Astrocyte of the spinal cord (primary cell): ENCODE measurements at places on chromosomes 1 and 21.

DNA sequence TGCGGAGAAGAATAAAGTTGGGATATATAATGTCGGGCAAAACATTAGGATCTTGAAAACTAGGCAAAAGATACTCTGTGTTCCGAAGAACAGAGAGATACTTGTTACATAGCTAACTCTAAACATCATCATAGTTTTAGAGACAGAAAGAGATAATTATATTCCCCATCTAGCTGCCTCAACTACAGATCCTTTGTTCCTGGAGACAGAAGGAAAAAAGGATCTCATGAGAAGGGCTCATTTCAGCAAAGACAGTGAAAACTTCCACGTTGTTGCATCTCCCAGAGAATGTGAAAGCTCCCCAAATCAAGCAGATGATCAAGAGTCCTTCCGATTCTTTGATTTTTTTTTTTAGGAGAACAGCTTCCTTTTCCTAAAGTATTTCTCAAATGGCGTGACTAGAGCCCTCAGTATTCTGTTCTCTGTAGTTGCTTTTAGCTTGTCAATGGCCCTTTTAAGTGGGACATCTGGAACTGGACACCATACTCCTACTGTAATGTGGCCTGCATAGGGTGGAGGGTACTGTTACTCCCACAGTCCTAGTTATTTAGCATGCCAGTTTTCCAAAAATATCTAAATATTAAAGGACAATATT lies 1048.2 kb downstream of the TTLL7 start:
- no peak for DNase-seq

DNA sequence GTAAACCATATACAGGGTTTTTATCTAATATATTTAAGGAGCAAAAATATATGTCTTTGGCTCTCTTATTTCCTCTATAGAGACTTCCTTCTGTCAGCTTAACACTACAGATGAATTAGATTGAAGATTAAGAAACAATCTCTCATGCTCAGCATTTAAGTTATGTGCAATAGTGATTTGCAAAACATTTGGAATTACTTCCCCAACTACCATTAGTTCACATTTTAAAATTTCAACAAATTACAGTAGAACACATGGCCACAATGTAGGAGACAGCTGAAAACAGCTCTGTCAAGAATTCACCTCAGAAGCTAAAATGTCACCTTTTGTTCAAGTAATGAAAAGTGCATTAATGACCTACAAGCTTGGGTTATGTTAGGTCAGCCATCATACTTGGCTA lies 177.9 kb downstream of the EIF4G3 start:
- DNase-seq: no peak

- DNase-seq: peak; percentile 94
These were observed at the start of gene AZIN2 for GRCh38 chr1:33080885-33081553. AZIN2 (plus strand) TSS chr1:33081153; CDS start chr1:33082250, 1,097 bp downstream.

- DNase-seq: no peak
These were observed 2.0 kb downstream of the FCRL6 start for GRCh38 chr1:159803956-159804689.

DNA sequence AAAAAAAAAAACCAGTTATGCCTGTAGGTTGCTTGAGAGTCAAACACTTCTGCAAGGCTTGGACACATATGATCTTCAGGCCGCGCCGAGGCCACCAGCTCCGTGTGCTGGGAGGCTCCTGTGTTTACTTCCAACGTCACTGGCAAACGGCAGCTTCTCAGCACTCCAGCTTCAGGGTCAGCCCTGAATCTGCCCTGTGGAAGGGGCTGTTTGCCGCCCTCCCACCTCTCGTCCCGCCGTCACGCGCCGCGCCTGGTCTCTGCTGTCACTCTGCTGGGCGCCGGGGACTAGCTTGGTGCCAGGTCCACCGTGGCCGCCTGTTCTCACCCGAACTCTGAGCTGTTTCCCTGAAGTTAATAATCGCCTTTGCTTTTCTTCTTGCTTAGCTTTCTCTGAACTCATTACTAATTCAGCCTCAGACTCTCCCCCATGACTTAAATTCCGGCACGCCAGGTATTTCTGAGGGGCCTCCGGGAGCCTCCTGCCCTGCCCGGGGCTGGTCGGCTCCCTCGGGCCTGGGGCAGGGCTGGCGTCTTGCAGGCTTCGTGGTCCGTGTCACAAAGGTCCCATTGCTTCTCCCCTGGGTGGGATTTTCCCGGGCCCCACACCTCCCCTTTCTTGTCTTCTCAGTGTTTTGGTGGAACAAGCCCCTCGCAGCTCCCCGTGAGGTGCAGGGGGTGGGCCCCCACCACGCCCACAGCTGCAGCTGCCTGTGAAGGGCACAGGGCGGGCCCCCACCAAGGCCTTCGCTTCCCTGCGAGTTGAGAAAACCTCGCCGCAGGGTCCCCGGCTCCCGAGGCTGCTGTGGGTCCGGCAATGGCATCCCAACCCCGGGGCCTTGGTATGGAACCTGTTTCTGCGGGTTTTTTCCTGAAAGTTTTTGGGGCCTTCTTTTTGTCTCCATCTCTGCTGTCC lies 14.6 kb upstream of the C1orf159 start:
- DNase-seq: no peak

GRCh38 chr1:217494767-217495166 lies 136.1 kb downstream of the GPATCH2 start:
- no peak for DNase-seq

DNA sequence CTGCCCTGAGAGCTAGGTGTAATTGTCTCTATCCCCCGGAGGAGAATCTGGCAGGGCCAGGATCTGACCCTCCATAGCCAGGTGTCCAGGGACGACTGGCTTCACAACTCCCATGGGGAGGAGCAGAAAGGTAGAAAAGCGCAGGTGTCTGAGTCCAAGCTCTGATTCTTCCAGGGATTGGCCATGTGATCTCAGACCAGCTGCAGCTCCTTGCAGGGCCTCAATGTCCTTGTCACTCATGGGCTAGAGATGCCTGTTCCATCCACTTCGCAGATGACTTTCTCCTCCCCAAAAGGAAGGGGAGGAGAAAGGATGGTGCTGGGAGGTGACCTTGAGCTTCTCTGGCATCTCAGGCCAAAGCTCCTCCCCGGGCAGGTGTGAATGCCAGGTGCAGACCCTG lies 22.7 kb downstream of the HSPG2 start:
- no peak for DNase-seq

DNA sequence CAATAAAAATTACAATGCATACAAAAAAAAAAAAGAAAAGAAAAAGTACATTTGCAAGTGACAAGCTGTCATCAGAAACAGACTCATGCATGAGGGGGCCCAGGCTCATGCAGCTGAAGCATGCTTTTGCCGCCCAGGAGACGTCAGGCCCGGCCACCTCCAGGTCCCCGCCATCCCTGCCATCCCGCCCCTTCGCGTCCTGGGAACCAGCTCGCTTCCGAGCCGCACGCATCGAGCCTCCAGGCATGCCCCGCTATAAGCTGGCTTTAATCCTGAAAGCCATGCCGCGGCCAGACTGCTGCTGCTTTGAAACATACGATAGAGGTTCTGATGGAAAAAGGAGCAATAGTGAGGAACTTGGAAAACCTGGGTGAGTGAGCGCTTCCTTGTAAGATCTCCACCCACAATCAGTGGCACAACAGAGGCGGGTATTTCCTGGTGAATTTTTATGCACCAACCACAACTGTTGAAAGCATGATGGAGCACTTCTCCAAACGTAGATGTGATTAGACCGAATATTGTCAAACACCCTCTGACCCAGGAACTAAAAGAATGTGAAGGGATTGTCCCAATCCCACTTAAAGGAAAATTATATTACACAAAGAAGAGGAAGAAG lies 113.7 kb downstream of the FAF1 start:
- no peak for DNase-seq

DNA sequence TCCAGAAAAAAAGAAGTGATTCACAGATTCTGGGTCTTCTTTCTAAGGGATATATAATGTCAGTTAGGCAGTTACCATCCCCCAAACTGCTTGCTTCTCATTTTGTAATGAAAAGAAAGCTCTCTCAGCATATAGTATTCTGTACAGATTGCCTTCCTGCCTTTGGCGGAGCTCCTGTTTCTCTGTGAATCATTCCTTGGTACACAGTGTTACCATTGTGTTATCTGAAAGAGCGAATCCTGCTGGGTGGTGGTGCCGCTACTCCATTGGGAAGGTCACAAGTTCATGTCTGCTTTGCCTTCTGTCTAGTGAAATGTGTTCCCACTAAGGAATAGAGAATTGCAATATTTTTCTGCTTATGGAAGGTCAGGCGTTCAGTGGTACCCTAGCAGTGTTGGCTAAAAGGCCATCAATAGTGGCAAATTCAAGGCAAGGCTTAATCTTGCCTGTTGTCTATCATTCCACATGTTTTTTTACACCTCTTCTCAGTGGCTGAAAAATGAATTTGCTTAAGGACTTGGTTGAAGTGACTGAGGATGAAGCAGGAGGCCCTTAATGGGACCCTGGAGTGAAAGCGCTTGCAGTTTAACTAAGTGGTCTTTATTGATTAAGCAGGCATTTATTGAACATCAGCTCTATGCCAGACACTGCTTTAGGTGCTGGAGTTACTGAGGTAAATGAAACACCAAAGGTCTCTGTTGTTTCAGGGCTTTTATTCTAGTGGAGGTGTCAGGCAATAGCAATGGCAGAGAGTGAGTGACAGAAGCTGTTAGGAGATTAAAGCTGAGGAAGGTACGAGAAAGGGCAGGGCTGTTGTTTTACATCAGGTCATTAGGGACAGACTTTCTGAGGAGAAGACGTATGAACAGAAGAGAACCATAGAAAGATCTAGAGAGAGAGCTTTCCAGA lies 186.7 kb downstream of the PDE4B start:
- peak; percentile 84 for DNase-seq

- DNase-seq: peak; percentile 53
These were observed 374.5 kb downstream of the PLA2G4A start for GRCh38 chr1:187203257-187203656.

GRCh38 chr1:228376651-228377631 lies 29.7 kb downstream of the TRIM11 start:
- DNase-seq: no peak

- DNase-seq: peak; percentile 60
These were observed 11.9 kb downstream of the STX6 start for GRCh38 chr1:181010789-181011188.

GRCh38 chr1:51044834-51045233 lies 57.2 kb upstream of the C1orf185 start:
- peak; percentile 14 for DNase-seq

GRCh38 chr1:235724730-235725129 lies 75.1 kb upstream of the GNG4 start:
- DNase-seq: no peak

GRCh38 chr1:40435876-40436275 lies 14.4 kb upstream of the ZFP69B start:
- no peak for DNase-seq

- peak; percentile 77 for DNase-seq
These were observed 12.4 kb downstream of the SKI start for GRCh38 chr1:2240270-2241156.

GRCh38 chr1:60111716-60112115 lies 38.1 kb upstream of the C1orf87 start:
- DNase-seq: no peak

- no peak for DNase-seq
These were observed 13.0 kb upstream of the PADI6 start for GRCh38 chr1:17359031-17359430.

- DNase-seq: no peak
These were observed 8.0 kb upstream of the C1orf159 start for GRCh38 chr1:1123581-1124507.

- no peak for DNase-seq
These were observed 8.7 kb downstream of the PRRC2C start for GRCh38 chr1:171494076-171494475.

DNA sequence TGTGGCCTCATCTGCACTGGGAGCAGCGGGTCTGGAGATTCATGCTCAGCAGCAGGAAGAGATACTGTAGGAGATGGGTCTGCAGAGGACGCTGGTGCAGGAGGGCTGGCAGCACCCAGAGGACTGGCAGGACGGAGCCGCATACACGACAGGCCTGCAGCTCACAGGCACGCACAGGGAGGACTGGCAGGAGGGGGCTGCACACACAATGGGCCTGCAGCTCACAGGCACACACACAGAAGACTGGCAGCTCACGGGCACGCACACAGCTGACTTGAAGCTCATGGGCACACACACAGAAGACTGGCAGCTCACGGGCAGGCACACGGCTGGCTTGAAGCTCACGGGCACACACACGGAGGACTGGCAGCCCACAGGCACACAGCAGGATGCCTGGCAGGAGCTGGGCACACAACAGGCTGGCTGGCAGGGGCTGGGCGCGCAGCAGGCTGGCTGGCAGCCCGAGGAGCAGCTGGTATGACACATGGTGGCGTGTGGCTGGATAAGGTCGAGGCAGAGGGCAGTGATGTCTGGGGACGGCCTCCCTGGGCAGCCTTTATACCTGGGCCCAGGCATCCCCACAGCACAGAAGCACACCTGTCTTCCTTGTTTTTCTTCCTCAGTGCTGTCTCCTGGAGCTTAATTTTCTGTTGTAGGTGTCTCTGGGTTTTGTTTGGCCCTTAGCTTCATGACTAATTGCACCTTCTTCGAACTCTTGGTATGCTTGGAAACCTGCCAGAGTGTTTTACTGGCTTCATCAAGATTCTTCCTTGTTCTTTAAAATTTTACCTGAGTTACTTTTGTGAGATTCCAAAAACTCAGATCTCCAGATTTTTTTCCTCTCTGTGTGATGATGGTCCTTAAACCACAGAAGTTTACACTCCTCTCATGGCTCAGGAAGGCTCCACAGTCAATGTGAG lies at the start of gene KRTAP12-2:
Gene KRTAP12-2, minus strand, starts transcription at position 527 of the 920 bp plus-strand sequence. Its CDS starts 41 bp downstream, at position 486.
- no peak for DNase-seq

DNA sequence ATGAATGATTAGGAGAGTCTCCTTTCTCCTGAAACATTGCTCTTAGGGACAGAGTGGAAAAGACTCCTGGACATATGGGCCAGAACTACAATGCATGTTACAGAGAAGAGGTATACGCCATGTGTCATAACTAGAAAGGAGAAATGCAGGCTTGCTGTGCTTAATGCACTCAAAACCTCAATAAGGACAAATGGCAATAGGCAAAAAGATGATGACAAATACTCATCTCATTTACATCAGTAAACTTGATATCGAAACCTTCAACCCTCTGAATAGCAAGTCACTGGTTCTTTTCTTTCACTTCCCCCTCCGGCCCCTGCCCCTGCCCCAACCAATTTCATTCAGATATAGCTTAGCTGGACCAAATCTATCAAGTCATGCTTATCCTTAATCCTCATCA lies 1.9 kb upstream of the GPR88 start:
- DNase-seq: no peak

- DNase-seq: no peak
These were observed 661 bp upstream of the OSCP1 start for GRCh38 chr1:36450919-36451305.

DNA sequence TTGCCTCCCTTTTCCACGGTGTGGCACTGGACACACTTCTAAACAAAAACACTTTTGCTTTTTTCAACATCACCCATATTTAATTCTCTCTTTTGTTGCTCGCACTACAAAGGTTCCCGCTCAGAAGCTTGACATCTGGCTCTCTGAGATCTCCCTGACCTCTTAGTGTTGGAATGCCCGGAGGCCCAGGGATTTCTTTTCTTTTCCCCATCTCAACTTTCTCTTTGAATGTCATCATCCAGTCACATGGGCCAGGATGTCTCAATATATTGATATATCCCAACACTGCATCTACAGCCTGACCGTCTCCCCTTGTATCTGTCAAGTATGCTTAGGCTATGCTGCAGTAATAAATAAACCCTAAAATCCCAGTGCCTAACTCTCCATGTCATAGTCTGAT lies 54.3 kb upstream of the DESI2 start:
- DNase-seq: no peak

- DNase-seq: peak; percentile 50
These were observed 936 bp downstream of the ZBTB21 start for GRCh38 chr21:42009018-42009830.

- no peak for DNase-seq
These were observed 45.1 kb downstream of the CDC7 start for GRCh38 chr1:91545506-91546300.

- no peak for DNase-seq
These were observed 283.2 kb upstream of the LYPLAL1 start for GRCh38 chr1:218890451-218890850.
